ENCODE measurements at places on chromosomes 2 and 18.

- DNase-seq = no peak
These were observed 78.2 kb downstream of the HRH4 start for GRCh38 chr18:24538414-24539264.

DNA sequence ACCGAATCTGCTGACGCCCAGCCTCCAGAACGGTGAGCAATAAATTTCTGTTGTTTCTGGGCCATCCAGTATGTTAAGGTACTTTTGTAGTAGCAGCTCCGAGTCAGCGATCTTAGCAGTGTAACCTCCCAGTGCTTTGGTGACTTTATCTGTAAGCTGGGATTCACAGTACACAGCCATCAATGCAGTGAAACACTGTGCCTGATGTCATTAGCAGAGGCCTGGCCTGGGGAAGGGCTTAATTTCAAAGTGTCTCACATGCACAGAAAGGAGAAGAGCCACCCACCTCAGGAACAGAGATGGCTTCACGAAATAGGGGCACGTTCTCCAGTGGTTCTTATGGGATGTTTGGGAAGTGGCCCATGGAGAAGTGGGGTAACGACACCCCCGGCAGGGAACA is 281.2 kb downstream of the PHLPP1 start:
- no peak for DNase-seq

DNA sequence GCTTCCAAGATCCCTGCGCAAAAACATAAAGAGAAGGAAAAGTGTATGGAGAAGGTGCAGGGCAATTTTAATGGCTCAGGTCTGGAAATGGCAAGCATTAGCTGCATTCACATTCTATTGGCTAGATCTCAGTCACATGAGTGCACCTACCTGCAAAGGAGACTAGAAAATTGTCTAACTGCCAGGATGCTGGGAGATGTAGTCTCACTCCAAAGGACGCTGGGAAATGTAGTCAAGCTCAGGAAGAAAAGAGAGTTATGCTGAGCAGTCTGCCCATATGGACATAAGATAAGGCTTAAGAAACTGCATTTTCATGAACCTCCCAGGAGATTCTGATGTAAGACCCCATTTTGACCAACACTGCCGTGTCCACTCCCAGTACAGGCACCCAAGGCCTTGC is 9.5 kb upstream of the KLHL29 start:
- DNase-seq = no peak

DNA sequence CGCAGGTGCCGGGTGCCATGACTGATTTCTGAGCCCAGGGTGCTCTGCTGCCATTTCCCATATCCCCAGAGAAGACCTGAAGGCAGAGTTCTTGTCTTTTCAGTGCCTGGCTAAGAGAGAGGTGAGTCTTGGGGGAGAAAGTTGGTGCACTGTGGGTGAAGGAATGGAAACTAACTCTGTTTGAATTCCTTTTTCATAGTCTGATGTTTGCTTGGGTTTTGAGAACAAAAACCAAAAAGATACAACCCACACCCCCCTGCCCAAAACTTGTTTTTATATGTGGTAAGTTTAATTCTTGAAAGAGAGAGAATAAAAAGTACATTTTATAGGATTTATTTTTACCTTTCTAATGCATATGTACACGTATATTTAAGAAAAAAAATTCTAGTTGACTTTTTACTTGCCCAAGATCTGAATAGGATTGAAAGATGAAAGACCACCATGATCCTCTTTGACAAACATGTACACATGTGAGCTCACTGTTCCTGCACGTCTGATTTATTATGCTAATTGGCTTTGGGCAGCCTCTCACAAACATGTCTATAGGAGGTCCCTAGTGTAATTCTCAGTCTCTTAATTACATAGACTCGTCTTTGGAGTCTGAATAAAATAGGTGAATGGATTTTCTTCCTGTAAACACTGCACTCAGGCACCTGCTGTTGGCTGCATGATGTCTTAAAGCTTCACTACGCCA is 46.3 kb downstream of the ARL4C start:
- DNase-seq = no peak

DNA sequence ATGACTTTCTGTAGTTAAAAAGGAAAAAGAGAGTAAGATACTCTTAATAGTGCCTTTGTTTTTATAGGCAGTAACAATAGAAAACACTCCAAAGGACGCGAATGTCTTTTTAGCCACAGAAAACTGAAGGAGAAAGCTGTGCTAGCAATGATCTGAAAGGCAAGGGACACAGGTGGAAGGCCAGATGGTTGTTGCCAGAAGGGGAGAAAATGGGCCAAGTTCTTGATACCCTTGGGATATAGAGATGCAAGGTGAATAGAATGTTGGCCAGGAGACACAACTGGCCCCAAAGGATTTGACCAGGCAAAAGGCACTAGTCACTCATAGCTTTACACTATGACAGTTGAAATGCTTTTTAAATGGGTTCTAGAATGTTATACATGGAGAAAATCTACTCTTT is 180.0 kb downstream of the NRXN1 start:
- no peak for DNase-seq

DNA sequence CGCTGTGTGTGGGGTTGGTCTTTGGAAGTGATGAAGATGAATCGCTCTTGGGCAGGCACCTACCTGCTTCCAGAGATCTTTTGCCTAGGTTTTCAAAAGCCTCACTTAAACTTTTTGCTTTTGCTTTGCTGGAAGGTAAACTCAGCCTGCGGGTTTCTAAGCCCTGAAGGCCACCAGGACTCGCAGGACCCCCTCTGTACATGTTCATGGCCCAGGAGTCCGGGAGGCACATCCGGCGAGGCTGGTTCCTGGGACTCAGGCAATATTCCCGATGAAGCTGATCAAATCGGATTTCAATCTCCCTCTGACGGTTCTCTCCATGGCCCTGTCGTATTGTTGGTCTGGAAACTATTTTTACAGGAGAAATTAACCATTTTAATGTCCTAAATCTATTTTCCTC is 13.2 kb downstream of the HJURP start:
- DNase-seq = no peak

GRCh38 chr2:37506407-37507050 is 162.1 kb downstream of the QPCT start:
- DNase-seq = no peak

GRCh38 chr2:169329688-169330554 is 32.4 kb downstream of the LRP2 start:
- no peak for DNase-seq

GRCh38 chr2:109694190-109694589 is 80.0 kb downstream of the SOWAHC start:
- no peak for DNase-seq

- no peak for DNase-seq
These were observed 354.2 kb upstream of the ACVR2A start for GRCh38 chr2:147490401-147491261.

GRCh38 chr2:102523651-102524050 is 50.6 kb downstream of the SLC9A4 start:
- DNase-seq = no peak

- DNase-seq = no peak
These were observed 9.0 kb downstream of the TMEM247 start for GRCh38 chr2:46488389-46488788.

GRCh38 chr18:58511897-58512581 is 116.9 kb downstream of the ALPK2 start:
- DNase-seq = no peak

- DNase-seq = no peak
These were observed 190.4 kb upstream of the CRIM1 start for GRCh38 chr2:36165132-36165531.

DNA sequence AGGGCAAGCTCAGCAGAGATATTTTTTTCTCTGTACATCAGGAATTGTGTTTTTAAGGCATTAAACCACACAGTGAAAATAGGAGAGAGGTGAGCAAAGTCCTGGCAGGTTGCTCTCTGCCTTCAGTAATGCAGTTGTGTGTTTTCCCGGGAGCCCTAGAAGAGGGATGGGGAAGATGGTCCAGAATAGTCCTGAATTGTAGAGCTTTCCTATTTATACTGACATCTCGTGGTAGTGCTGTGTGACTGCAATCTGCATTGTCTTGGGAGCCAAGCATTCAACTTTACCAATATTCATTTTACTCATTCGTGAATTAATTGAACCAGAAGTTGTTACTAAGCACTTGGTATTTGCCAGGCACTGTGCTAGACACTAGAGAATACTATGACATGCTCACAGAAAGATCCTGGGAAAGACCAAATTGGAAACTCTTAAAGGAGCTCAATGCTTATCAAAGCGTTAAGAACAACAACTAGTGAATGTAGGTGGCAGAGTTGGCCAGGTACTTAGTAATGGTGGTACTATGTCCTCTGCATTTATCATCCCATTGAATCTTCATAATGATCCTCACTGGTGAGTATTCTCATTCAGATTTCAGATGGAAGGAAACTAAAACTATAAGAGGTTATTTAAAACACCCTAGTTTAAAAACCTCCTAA is 214.6 kb downstream of the TRIB2 start:
- no peak for DNase-seq

DNA sequence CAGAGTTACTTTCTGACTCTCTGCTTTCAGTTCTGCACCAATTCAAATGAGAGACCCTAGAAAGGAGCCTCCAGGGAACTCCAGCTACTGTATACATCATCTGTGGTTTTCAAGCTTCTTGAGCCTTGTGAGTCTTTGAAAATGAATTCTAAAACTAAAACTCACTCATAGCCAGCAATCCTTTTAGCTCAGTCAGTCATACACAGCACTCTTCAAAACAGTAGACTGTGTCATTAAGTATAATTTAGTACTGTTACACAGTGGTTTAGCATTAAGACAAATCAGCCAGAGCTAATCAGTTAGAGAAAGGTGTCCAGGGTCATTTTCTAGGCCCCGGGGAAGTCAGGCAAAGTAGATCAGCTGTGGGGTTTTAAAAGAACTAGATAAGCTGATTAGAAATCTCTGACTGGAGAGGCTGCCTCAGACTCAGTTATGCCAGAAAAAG is 322.1 kb upstream of the THUMPD2 start:
- DNase-seq = peak; percentile 79

DNA sequence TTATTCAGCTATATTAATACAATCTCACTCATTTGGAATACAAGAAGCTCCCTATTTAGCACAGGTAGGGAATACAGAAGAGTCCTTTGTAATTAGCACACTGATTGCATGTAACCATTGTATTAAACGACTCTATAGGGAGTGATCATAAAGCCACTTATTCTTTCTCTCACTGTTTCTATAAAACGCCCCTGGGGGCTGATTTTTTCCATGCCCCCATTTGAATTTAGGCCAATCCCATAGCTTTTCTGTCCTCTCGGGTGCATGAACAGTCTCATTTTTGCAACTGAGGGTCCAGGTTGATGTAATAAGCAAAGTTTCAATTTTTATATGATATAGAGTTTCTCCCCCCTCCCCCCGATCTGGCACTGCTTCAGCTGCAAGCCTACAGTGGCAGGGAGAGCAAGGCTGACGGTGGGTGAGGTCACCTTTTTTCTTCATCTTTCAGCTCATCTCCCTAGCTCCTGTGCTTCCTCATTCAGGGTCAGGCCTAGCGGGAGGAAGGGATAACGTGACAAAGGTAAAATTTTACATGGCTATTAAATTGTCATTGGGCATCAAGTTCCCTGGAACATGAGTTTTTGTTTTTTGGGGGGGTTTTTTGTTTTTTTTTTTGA is 45.7 kb downstream of the GAD1 start:
- no peak for DNase-seq

- DNase-seq = no peak
These were observed 64.8 kb downstream of the ATF2 start for GRCh38 chr2:175103191-175103590.

- DNase-seq = no peak
These were observed 32.8 kb downstream of the ZNF892 start for GRCh38 chr2:95240091-95240490.

Data from GM04503 (cell line).